ENCODE measurements at places on chromosomes 7 and 10.

DNA sequence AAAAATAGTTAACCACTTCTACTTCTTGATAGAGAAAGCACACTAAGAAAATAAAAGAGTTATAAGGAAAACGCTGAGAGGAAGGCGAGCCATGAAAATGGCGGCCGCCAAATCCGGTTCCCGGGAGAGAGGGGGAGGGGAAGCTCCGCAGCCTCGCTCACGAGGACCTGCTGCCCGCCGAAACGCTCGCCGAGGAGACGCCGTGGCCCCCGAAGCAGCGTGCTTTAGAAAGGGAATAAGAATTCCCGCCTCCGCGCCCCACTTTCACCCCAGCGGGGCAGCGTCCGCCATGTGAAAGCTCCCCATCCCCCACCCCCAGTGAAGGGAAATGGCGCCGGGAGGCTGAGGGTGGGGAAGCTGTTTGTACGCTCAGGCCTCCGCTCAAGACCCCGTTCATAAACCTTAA is 505 bp downstream of the HNRNPA2B1 start:
- DNase-seq = peak; percentile 92

GRCh38 chr7:143008007-143008901 is 18.7 kb downstream of the OR9A2 start:
- DNase-seq = peak; percentile 88

GRCh38 chr7:97401398-97401797 is 283.9 kb downstream of the SDHAF3 start:
- DNase-seq = no peak

DNA sequence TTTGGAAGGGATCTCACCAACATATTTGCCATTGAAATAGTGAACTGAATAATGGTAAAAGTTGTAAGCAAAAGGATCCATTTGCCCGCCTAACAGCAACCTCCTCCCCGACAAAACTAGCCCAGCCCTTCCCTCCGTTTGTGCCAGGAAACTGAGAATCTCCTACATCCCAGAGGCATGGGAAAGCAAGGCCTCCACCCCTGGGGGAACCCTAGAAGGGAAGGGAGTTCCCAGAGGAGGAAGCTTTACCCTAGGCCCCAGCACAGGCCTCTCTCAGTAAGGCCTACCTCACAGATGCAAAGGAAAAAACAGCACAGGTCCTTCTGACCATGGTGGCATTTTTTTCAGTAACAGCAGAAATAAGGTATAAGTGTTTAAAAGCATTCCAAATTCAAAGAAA is 229.7 kb downstream of the ELMO1 start:
- DNase-seq = no peak

GRCh38 chr10:100353770-100354485 is 6.9 kb downstream of the SCD start:
- DNase-seq = no peak
